ENCODE measurements at places on chromosomes 3 and 15.

- no peak for DNase-seq
Observed at GRCh38 chr3:16011376-16011775, 163.1 kb upstream of the GALNT15 start.

DNA sequence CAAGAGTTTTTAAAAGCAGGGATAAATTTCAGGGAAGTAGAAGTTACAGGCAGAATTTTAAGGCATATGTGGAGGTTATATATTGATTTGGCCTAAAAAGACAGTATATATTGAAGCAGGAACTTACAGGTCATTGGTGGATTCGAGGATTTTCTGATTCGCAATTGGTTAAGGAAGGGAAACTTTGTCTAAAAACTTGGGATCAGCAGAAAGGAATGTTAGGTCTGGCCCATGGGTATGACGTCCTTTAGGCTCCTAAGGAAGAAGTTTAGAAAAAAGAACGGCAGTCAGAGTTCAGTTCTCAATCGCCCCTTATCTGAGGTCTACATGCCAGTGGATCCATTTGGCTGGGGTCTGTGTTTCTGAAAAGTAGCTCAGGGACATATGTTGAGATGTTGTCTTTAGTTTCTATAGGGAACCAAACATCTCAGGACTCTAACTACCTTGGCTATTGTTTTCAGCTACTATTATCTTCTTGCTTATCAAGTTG is 33.2 kb upstream of the ACP3 start:
- DNase-seq, result no peak

DNA sequence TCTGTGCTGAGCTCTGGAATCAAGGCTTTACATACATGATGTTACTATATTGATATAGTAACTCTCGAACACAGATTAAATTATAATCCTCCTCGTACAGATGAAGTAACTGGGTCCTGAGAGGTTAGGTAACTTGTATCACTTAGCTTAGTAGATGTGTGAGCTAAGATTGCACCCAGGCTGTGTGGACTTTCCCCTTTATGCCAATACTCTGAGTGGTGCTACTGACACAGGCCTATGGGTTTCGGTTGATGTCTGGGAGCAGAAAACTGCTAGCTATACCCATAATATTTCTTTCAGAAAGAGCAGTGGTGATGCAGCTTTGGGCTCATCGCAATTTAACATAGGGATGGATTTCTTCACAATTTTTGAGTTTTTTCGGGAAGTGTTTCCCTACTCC is 259.7 kb downstream of the RBMS3 start:
- DNase-seq, result no peak

- DNase-seq, result no peak
Observed at GRCh38 chr3:124230998-124231397, 239.1 kb upstream of the ROPN1 start.

- DNase-seq, result no peak
Observed at GRCh38 chr15:59210186-59210585, 3.5 kb downstream of the LDHAL6B start.
